8988T (cell line): ENCODE measurements at places on chromosomes 6 and 20.

DNA sequence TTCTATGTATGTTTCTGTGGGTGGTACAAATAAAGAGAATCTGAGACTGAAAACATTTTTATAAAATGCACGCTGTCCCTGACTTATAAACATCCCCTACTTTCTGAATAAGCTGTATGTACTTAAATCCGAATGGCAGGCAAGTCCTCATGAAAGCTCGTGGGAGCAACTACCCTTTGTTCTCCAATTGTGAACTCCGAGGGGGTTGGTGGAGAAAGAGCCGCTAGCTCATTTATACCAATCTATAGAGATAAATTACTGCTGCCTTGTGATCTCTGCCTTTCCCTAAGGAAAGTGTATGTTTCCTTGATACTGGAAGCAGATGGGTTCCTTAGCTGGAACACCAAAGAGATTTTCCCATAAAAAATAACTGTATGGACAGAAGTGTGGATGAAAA lies 84.5 kb downstream of the GJA10 start:
- DNase-seq, result no peak

- no peak for DNase-seq
These were observed 46.0 kb downstream of the DACT2 start for GRCh38 chr6:168273441-168274036.

- DNase-seq, result no peak
These were observed 48.7 kb upstream of the RSPO3 start for GRCh38 chr6:127069659-127070279.

GRCh38 chr6:35092362-35093117 lies 48.6 kb downstream of the TCP11 start:
- no peak for DNase-seq

DNA sequence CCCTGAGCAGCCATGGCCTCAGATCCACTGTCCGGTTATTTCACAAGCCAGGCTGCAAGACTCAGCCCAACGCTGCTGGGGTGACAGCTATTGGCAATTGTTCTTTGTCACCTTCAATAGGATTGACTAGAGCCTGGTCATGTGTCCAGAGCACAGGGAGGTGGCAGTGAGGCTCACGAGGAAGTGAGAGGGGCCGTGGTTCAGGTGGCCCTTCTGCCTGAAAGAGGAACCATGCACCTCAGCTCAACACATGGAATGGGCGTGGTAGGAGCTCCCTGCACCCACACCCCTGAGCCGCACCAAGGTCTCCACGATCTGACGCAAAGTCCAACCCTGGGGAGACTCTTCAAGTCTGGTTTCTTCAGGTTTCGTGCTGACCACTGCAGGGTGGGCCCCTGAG lies 184.8 kb upstream of the CDH4 start:
- no peak for DNase-seq

DNA sequence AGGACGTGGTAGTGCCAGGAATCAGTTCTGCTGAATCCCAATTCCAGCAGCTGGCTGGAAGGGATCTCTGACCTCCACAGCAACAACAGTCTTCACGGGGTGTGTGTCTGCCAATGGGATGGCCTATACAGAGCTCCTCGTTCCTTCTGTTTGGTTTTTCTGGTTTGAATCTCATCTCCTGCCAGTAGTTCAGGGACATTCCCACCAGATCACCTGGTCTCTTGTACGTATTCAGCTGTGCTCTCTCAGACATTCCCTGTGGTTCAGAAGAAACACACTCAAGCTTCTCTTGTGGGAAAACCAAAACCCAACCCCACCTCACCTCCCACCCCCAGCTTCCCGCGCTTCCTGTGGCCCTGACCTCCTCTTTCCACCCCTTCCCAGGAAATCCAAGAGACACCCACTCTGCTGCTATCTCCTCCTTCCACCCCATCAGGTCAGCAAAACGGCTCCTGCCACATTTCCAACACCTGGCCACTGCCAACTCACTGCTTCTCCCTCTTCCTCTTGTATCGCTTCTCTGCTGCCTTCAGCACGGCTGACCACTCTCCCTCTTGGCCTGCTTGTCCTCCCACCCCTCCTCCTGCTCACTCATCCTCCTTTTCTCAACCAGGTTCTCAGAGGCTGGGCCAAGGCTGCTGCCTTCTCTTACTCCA lies 63.3 kb upstream of the PTGIS start:
- DNase-seq, result no peak

GRCh38 chr6:105641504-105641903 lies 238.6 kb upstream of the PREP start:
- DNase-seq, result no peak

GRCh38 chr6:16700202-16700915 lies 60.9 kb downstream of the ATXN1 start:
- no peak for DNase-seq

- DNase-seq, result no peak
These were observed 715.8 kb downstream of the RNF144B start for GRCh38 chr6:19102936-19103335.

- no peak for DNase-seq
These were observed 5.6 kb downstream of the TOP1 start for GRCh38 chr20:41034239-41034638.

GRCh38 chr6:28311139-28311823 lies 24.7 kb downstream of the ZSCAN31 start:
- DNase-seq, result no peak

- no peak for DNase-seq
These were observed 14.2 kb downstream of the KCNG1 start for GRCh38 chr20:51008718-51009117.

- DNase-seq, result no peak
These were observed 594 bp upstream of the CDKN1A start for GRCh38 chr6:36677753-36678487.

GRCh38 chr20:59672576-59672975 lies 68.2 kb downstream of the PHACTR3 start:
- no peak for DNase-seq

DNA sequence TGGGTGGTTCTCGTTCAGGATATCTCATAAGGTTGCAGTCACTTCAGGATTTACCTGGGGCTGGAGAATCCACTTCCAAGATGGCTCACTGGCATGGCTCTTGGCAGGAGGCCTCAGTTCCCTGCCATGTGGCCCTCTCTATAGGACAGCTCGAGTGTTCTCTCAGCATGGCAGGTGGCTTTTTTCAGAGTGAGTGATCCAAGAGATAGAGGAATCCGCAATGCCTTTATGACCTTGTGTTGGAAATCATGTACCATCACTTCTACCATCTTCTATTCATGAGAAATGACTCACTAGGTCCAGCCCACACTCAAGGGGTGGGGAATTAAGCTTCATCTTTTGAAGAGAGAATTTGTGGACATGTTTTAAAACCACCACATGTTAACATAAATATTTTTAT lies 37.8 kb downstream of the PPP1R16B start:
- no peak for DNase-seq

DNA sequence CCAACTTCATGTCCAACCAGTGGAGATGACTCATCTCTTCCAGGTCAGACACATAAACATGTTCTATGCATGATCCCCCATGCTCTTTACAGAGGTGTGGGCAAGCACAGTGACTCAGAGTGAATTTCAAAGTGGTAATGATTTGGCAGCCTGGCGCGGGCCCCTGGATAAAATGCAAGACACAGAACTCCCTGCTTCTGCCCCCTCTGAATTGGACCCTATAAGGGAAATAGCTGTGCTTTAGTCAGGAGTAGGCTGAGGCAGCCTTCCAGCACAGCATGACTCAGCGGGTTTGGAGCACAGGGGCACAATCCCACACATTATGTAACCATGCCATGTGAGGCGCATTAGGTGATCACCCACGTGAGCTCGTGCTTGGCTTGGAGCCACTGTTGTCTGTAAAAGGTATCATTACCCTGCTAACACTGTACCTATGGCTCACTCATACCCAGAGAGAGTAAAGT lies 127.4 kb downstream of the C6orf118 start:
- DNase-seq, result no peak

GRCh38 chr6:168683621-168684020 lies 242.6 kb downstream of the SMOC2 start:
- no peak for DNase-seq

- no peak for DNase-seq
These were observed 21.5 kb upstream of the RALGAPA2 start for GRCh38 chr20:20733943-20734342.
